ENCODE measurements at places on chromosomes 16 and 17.

DNA sequence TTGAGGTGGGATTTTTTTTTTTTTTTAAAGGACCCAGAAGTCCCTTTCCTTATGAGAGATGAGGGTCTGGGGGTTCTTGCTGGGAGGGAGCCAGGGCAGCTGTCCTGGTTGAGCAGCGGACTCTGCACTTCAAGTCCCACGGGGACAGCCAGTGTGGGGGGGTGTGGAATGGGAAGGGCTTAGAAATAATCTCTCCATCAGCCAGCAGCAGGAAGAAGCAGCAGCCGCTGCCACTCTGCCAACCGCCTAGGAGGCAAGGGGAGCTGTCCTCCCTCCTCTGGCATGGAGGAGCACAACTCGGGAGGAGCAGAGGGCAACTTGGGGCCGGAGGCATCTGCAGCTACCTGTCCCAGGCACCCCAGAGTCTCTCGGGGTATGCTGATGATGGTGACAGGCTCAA is at the start of gene KCNG4:
KCNG4 (minus strand) TSS at position 104 of the 400 bp plus-strand sequence. CDS start 2,527 bp downstream, outside the sequence.
- DNase-seq: no peak

DNA sequence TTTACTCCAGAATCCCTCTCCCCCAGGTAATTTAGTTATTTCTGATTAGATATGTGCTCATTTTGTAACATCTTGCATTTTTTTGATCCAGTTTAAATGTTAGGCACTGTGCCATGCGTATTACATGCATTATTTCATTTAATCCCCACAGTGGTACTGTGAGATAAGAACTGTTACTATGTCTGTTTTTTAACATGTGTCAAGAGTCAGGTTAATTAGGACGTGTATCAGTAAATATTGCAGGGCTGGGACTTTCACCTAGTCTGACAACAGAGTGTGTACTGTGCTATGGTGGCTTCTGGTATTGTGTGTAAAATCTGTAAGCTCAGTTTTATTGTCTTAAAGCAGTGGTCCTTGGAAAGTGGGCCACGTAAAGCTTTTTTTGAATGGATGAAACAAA is 10.6 kb downstream of the RSPRY1 start:
- DNase-seq: no peak

DNA sequence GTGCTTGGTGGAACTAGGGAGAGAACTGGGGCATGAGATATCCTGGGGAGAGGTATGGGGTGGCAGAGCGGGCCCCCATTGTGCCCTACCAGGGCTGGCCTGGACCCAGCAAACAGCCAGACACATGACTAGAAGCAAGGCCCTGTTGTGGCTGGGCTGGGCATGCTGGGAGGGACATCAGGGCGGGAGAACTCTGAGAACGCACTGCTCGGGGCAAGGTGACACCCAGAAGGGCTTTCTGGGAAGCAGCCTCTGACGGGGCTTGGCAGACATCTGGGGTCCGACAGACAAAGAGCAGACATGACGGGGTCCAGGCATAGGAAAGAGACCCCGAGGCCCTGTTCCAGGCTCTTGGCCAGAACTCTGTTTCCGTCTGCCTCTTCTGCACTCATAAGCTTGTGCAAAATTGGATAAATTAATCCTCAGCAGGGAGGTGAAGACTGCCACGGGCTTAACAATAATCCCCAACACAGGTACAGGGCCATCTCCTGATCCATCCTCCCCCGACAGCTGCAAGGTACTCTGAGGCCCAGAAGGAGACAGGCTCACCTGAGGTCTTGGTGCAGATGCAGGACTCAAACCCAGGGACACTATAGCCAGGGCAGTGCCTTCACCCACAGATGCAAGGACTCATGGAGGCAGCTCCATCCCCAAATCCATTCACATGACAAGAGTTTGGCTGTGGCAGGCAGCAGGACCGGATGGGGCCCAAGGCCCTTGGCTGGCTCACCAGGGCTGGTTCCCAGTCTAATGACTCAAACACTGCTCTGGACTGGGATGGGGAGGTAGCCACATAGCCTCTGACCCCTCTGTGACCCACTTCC is 5.4 kb downstream of the SREBF1 start:
- no peak for DNase-seq

DNA sequence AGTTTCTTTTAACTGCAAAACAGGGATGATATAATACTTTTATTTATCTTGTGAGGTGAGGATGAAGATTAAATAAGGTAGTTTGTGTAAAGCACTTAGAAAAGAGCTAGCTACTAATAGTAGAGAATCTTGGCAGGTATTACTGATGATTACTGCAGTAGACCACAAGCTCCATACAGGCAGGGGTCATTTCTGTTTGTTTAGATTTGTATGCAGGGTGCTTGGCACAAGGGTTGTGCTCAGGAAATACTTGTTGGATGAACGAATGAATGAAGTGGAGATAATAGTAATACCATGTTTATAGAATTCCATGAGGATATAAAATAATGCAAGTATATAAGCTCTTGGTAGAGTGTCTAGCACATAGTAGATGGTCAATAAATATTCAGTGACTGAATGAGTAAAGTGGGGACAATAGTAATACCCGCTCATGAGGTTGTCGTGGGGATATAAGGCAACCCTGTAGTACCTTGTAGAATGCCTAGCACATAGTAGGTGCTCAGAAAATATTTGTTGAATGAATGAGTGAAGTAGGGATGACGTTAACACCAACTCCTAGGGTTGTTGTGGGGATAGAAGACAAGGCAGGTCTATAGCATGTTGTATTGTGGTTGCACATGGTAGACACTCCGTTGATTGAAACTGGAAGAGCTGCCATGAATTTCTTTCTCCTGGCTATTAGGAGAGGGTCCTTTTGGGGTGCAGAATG is 83.0 kb downstream of the ABCC1 start:
- no peak for DNase-seq

GRCh38 chr17:45393411-45393810 is 39.3 kb downstream of the ARHGAP27 start:
- no peak for DNase-seq

GRCh38 chr16:9159839-9160550 is 68.6 kb downstream of the HAPSTR1 start:
- no peak for DNase-seq

DNA sequence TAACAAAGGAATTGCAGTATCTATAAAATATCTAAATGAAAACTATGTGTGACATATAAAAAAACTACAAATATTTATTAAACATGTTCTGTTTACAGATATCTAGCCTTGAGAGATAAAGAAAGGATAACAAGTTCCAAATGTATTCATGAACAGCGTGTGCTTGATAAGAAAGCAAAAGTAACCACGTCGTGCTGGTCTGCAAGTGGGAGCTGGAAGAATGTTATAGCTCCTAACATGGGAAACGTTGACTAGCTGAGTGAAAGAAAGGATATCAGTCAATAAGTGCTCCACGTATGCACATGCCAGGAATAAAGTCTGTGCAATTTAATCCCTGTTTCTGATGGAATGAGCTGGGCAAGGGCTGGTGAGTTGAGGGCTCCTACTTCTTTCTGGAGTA is 71.2 kb upstream of the CDYL2 start:
- no peak for DNase-seq

GRCh38 chr16:20833086-20833485 is 26.8 kb downstream of the REXO5 start:
- no peak for DNase-seq

DNA sequence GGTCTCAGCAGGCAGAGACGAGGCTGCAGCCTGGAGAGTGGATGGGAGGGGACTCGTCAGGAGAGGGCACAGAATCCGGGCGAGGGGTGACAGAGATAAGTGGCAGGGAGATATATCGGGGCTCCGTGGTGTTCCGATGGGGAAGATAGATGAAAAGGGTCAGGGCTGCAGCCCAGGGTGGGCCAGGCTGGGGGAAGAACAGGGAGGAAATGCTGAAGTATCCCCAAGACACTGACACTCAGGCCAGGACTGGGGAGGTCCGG is 2.1 kb downstream of the LGALS3BP start:
- DNase-seq: no peak

GRCh38 chr17:42814633-42815399 is 9.3 kb downstream of the BECN1 start:
- no peak for DNase-seq

DNA sequence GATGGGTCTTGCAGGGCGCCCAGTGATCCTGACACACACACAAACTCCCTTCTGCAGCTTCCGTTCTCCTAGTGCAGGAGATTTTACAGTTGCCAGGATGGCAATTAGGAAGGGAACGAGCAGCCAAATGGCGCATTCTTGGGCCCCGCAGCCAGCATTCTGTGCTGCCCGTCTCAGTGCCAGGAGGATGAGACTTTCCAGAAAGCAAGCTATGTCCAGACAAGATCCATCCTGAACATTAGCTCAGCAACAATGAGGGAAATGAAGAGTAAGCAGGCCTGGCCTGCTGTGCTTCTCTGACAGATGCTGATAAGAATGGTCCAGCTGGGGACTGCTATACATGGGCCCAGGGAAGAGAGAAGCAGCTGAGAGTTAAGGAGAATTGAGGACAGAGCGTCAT is 16.5 kb downstream of the SPPL2C start:
- no peak for DNase-seq

- DNase-seq: no peak
Observed at GRCh38 chr16:57723170-57723569, 12.4 kb upstream of the KATNB1 start.

- peak; percentile 53 for DNase-seq
Observed at GRCh38 chr17:75764711-75765421, at the start of gene GALK1. TSS of gene GALK1 (minus strand) at chr17:75765192. CDS start at chr17:75765136, 56 bp downstream.

- DNase-seq: no peak
Observed at GRCh38 chr17:48261297-48261880, 153.8 kb downstream of the SNX11 start.

- DNase-seq: no peak
Observed at GRCh38 chr17:69367298-69367697, 40.4 kb upstream of the ABCA5 start.

Data from stimulated activated CD8-positive, alpha-beta memory T cell treated with anti-CD3 and anti-CD28 coated beads, Interleukin-2, amount 100 ng/mL, for 1 hour (primary cell).